ENCODE measurements at places on chromosomes 4 and X. TPM values are rescaled to one million over a fixed set of nuclear protein-coding genes. Genes with fewer than 3 reads are reported as not detected.

RNF128 gene
- total RNA-seq = 28.3 TPM

GC gene
- total RNA-seq = 2.5 TPM

HSD17B10 gene
- total RNA-seq = 7.3 TPM

TRPC5OS gene
- total RNA-seq = not detected

PPP1R2C gene
- not detected for total RNA-seq

PDLIM3 gene
- 16.8 TPM for total RNA-seq

TRIM61 gene
- 2.4 TPM for total RNA-seq

EGF gene
- total RNA-seq = 10.1 TPM

DNA sequence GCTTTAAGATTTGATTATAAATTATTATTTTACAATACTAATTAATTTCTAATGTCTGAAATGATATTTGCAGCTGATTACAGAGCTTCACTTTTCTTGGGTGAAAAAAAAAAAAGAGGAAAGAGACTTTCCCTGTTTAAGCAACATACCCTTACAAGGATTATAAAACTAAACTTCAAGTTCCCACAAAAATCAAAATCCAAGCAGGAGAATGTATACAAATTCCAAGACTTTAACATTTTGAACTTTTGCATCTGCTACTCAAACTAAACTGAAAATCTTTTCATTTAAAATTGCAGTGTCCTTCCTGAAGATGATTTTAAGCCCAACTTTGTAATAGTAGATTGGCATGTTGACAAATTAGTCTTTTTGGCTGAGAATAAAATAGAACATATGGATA lies 742.4 kb upstream of the INTU start:
- H3K4me3 ChIP-seq = no peak overlapping the region
- no peaks in the 10 kb centered on the region for H3K27me3 ChIP-seq
- H3K4me1 ChIP-seq = no peaks in the 10 kb centered on the region
- no peak for DNase-seq
- no peaks in the 10 kb centered on the region for H3K36me3 ChIP-seq

GRCh38 chr4:86449746-86450588 lies 90.1 kb upstream of the MAPK10 start:
- H3K36me3 ChIP-seq = no peaks in the 10 kb centered on the region
- H3K4me3 ChIP-seq = no peak overlapping the region
- H3K27ac ChIP-seq = no peak overlapping the region
- H3K4me1 ChIP-seq = no peaks in the 10 kb centered on the region
- no peak for DNase-seq

- H3K4me1 ChIP-seq = peaks cover 6% of the 10 kb centered on the region
- no peak for DNase-seq
- no peak overlapping the region for H3K4me3 ChIP-seq
- no peaks in the 10 kb centered on the region for H3K27me3 ChIP-seq
- peaks cover 6% of the 10 kb centered on the region for H3K36me3 ChIP-seq
- H3K27ac ChIP-seq = no peak overlapping the region
These were observed 54.1 kb downstream of the RPS6KA3 start for GRCh38 chrX:20212486-20213089.

DNA sequence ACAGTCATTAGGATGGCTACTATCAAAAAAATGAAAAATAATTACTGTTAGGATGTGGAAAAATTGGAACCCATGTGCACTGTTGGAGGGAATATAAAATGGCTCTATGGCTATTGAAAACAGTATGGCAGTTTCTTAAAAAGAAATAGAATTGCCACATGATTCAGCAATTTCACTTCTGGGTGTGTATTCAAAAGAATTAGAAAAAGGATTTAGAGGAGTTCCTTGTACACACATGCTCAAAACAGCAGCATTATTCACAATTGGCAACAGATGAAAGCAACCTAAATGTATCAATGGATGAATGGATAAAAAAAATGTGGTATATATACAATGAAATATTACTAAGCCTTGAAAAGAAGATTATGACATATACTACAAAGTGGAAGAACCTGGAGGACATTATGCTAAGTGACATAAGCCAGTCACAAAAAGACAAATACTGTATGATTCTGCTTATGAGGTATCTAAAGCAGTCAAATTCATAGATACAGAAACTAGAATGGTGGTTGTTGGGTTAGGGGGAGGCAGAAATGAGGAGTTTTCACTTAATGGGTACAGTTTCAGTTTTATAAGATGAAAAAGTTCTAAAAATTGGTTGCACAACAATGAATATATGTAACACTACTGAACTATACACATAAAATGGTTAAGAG lies 123.2 kb downstream of the ELOVL6 start:
- H3K27me3 ChIP-seq = no peaks in the 10 kb centered on the region
- DNase-seq = no peak
- H3K27ac ChIP-seq = no peak overlapping the region
- peaks cover 6% of the 10 kb centered on the region for H3K4me1 ChIP-seq

DNA sequence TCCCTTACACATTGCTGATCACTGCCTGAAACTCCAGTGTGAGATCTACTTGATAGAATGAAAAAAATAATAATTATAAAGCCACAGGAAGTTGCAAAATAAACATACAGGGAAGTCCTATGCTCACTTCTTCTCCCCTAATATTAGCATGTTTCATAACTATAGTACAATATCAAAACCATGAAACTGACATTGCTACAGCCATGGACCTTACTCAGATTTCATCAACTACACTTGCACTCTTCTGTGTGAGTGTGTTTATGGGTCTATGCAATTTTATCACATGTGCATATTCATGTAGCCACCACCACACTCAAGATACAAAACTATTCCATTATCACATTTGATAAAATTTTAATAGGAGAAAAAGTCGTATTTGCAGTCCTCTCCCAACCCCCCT lies 57.3 kb downstream of the SPINK2 start:
- H3K36me3 ChIP-seq = no peaks in the 10 kb centered on the region
- peaks cover 6% of the 10 kb centered on the region for H3K4me1 ChIP-seq
- H3K27me3 ChIP-seq = no peaks in the 10 kb centered on the region
- no peak overlapping the region for H3K4me3 ChIP-seq

GRCh38 chrX:11770320-11770719 lies 12.3 kb downstream of the MSL3 start:
- DNase-seq = no peak
- no peaks in the 10 kb centered on the region for H3K4me1 ChIP-seq
- H3K27me3 ChIP-seq = no peaks in the 10 kb centered on the region
- no peak overlapping the region for H3K4me3 ChIP-seq
- no peak overlapping the region for H3K27ac ChIP-seq
- peaks cover 31% of the 10 kb centered on the region for H3K36me3 ChIP-seq

DNA sequence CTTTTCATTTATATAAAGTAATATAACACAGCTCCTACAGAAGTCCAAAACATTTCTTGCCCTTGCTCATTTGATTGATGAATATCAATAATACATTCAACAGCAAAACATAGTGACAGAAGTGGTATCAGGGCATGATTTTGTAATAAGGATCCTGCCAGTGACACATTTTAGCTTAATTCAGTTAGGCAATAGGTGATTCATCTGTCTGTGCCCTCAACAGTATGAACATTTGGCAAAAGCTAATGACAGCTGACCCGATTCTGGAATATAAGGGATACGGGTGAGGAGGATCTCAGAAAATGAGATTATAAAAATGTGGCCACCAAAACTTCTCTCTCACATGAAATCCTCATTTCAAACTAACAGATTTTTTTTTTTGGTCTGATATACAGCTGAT lies 294.0 kb downstream of the CAMK2D start:
- no peaks in the 10 kb centered on the region for H3K27me3 ChIP-seq
- H3K36me3 ChIP-seq = peaks cover 6% of the 10 kb centered on the region
- peak overlapping the region; percentile 89 for H3K27ac ChIP-seq
- no peak for DNase-seq
- no peak overlapping the region for H3K4me3 ChIP-seq

DNA sequence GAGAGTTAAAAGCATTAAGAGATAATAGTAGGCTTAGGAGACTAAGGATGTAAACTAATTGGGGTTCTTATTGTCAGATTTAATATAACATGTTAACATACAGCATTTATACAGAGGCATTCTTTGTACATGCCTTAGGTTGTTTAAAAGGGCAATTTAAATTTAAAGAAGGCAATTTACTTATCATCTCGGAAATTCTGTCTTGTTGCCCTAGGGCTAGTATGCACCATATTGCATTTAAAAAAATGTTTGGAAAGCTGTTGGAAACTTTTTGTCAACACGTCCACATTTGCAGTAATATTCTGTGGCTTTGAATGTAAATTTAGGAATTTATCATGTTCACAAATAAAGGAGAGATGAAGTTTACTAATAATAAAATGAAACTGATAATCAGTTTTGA lies 25.5 kb downstream of the GALNT7 start:
- no peaks in the 10 kb centered on the region for H3K27me3 ChIP-seq
- no peak overlapping the region for H3K4me3 ChIP-seq
- no peak for DNase-seq
- H3K36me3 ChIP-seq = no peaks in the 10 kb centered on the region
- peaks cover 3% of the 10 kb centered on the region for H3K4me1 ChIP-seq
- no peak overlapping the region for H3K27ac ChIP-seq

DNA sequence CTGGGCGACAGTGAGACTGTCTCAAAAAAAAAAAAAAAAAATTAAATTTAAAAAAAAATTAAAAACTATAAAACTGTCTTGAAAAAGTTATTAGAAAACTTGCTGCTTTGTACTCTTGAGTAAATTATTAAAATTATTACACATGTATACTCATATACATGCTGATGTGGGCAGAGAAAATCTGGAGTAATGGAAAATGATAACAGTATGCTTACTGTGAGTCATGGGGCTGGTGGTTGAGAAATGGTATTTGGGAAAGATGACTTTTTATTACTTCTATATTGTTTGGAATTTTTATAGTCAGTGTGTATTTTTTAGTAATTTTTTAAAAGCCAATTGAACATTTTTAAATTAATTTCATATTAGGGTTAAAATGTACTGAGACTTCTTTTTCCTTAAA lies 7.5 kb downstream of the YY2 start:
- no peaks in the 10 kb centered on the region for H3K27me3 ChIP-seq
- no peak for DNase-seq
- no peak overlapping the region for H3K4me3 ChIP-seq

- no peak overlapping the region for H3K4me3 ChIP-seq
- H3K27ac ChIP-seq = no peak overlapping the region
- no peak for DNase-seq
These were observed 54.0 kb downstream of the DRD5 start for GRCh38 chr4:9835430-9835829.

DNA sequence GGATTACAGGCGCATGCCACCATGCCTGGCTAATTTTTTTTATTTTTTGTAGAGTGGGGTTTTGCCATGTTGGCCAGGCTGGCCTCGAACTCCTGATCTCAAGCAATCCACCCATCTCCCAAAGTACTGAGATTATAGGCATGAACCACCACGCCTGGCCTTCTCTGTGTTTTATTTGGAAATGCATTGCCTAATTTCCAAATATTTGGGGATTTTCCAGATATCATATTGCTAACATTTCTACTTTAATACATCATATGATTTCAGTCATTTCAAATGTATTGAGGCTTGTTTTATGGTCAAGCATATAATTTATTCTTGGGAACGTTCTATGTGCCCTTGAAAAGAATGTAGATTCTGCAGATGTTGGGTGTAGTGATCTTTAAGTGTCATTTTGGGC lies 38.8 kb downstream of the FGF2 start:
- H3K4me1 ChIP-seq = no peaks in the 10 kb centered on the region
- no peak for DNase-seq
- no peak overlapping the region for H3K4me3 ChIP-seq
- H3K27me3 ChIP-seq = no peaks in the 10 kb centered on the region
- no peak overlapping the region for H3K27ac ChIP-seq
- no peaks in the 10 kb centered on the region for H3K36me3 ChIP-seq

DNA sequence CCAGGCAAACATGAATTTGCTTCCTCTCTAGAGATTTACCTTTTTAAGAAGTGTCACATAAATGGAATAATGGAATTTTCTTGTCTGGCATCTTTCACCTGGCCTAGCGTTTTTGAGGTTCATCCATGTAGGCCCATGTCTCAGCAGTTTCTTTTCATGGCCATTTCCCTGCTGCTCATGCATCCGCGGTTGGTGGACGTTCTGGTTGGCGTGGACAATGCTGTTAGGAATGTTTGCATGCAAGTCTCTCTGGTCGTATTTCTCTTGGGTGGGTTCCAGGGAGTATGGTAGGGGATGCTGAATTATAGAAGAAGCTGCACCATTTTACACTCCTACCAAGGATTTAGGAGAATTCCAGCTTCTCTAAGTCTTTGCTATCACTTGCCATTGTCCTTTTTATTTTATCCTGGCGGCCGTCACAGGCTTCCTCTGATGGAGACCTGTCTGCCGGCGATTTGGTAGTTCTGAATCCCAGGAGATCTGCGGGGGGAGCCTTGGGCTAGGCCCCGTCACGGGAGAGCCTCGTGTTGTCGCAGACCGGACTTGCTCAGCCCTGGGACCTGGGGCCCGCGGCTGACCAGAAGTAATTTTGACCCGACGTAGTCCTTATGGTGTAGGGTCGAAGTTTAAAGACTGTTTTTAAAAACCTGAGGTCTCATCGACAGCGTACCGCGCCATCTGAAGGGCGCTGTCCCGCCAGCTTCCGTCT lies 56.9 kb upstream of the TADA2B start:
- peak; percentile 69 for DNase-seq
- H3K27ac ChIP-seq = peak overlapping the region; percentile 94
- no peaks in the 10 kb centered on the region for H3K36me3 ChIP-seq

- H3K27ac ChIP-seq = no peak overlapping the region
- no peaks in the 10 kb centered on the region for H3K27me3 ChIP-seq
- no peak for DNase-seq
- no peaks in the 10 kb centered on the region for H3K36me3 ChIP-seq
- no peak overlapping the region for H3K4me3 ChIP-seq
These were observed 37.6 kb downstream of the PGRMC2 start for GRCh38 chr4:128249787-128250668.

DNA sequence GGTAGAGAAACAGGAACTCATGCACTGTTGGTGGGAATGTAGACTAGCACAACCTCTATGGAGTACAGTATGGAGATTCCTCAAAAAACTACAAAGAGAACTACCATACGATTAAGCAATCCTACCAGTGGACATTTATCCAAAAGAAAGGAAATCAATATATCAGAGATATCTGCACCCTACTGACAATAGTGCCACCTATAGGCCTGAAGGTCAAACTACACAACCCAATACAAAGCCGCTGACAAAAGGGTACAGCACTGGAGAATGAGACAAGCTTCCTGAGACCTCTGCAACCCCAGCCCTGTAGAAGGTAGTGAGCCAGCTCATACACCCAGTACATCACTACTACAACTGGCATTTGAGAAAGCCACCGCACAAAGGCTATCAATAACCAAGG lies 67.1 kb downstream of the CBR4 start:
- H3K4me1 ChIP-seq = no peaks in the 10 kb centered on the region
- no peak overlapping the region for H3K4me3 ChIP-seq
- no peaks in the 10 kb centered on the region for H3K27me3 ChIP-seq
- DNase-seq = no peak
- H3K36me3 ChIP-seq = no peaks in the 10 kb centered on the region
- no peak overlapping the region for H3K27ac ChIP-seq
